NCI-H69 (cell line): ENCODE measurements at places on chromosomes 4 and X.

DNA sequence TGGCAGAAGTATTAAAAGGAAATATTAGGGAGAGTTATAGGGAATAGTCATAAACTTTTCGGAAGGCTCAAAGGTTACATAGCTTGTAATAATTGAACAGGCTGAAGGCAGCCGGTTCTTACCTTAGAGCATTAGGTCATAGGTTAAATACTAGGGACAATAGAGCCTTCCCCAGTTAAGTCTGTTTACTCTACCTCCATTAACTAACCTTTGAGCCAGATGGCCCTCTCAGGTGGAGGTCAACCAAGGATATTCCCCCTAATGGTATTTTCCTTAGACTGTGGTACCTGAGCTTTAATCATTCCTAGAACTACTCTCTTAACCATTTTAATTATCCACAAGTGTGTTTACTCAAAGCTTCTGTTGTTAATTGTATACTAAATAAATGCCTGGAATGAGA lies 920.9 kb upstream of the PABPC4L start:
- DNase-seq: peak; percentile 47

- DNase-seq: peak; percentile 54
These were observed 3.7 kb downstream of the GPRIN3 start for GRCh38 chr4:89303814-89304388.

DNA sequence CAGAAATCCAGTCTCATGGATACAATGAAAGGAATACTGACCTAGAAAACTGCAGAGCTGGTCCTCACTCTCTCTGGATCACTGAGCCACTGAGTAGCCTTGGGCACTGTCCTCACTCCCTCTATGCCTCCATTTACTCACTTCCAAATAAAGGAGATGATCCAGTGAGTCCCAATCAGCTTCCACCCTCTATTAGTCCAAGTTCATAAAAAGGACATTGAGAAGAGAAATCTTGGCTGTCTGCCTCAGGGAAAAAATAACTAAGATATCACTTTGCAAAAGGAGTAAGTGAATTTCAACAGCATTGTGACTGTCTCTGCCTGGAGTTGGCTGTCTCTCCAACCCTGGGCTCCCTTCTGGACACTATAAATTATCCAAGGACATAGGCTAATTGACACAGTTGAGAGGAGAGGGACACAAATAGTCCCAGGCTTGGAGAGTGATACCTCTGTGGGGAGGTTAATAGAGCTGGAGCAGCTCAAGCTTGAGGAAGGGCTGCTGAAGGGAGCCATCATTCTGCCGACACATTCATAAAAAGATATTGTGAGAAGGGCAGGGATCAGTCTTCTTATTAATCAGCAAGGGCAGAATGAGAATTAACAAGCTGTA lies 572.3 kb downstream of the RAB28 start:
- DNase-seq: no peak

- peak; percentile 48 for DNase-seq
These were observed 968 bp downstream of the GPRIN3 start for GRCh38 chr4:89306486-89307177.

- DNase-seq: peak; percentile 13
These were observed 417.2 kb downstream of the TRAM1L1 start for GRCh38 chr4:116668190-116668589.

DNA sequence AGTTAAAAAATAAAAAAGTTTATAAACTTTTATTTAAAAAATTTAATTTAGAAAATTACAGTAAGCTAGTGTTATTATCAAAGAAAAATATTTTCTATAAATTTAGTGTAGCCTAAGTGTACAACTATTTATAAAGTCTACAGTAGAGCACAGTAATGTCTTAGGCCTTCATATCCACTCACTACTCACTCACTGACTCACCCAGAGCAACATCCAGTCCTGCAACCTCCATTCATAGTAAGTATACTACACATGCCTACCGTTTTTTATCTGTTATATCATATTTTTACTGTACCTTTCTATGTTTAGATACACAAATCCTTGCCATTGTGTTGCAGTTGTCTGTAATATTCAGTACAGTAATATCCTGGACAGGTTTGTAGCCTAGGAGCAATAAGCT lies 129.0 kb upstream of the FAM47B start:
- DNase-seq: no peak

GRCh38 chr4:74618166-74618565 lies 173.2 kb downstream of the AREG start:
- no peak for DNase-seq

DNA sequence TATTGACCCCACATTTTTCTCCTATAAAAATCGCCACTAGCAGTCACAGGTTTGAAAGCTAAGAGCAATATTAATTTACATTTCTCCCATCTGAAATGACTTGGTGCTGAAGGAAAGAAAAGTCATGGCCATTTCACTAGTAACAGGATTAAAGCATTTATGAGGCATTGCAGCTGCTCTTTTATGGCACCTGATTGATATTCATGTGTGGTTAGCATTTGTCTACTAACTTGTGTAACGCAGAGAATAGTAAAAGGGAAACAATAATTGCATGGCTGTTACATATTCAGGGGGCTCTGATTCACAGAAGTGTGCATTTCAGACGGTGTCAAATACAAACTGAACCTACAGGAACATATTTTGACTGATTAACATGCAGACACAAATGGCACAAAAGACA lies 5.2 kb downstream of the PCDH19 start:
- DNase-seq: no peak

GRCh38 chr4:126740687-126741086 lies 892.1 kb upstream of the INTU start:
- no peak for DNase-seq

- DNase-seq: no peak
These were observed 114.3 kb downstream of the GABRB1 start for GRCh38 chr4:47145630-47146029.

GRCh38 chr4:68905939-68906779 lies 45.4 kb downstream of the UGT2A3 start:
- no peak for DNase-seq

GRCh38 chr4:114026447-114026846 lies 47.0 kb upstream of the ARSJ start:
- peak; percentile 87 for DNase-seq

- DNase-seq: peak; percentile 59
These were observed 177.3 kb downstream of the PABPC4L start for GRCh38 chr4:134024251-134024650.

GRCh38 chr4:169200361-169201030 lies 70.3 kb downstream of the SH3RF1 start:
- DNase-seq: no peak

DNA sequence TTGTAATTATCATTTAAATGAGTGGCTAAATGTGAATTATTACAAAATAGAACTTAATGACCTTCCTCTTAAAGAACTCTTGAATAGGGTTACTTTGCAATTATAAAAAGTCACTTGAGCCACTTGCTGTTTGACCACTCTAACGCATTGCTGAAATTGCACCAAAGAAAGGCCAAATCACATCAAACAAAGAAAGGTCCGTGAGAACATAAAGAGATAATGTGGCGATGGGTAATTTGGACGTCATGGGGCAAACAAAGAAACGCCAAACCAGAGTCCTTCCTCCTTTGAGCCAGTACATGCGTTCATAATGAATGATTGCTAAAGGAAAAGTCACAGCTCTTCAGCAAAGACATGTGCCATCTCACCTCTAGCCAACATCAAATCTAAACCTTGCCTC lies 229.8 kb upstream of the STS start:
- DNase-seq: peak; percentile 83

GRCh38 chrX:22300130-22300529 lies 27.4 kb downstream of the CBLL2 start:
- DNase-seq: peak; percentile 68

DNA sequence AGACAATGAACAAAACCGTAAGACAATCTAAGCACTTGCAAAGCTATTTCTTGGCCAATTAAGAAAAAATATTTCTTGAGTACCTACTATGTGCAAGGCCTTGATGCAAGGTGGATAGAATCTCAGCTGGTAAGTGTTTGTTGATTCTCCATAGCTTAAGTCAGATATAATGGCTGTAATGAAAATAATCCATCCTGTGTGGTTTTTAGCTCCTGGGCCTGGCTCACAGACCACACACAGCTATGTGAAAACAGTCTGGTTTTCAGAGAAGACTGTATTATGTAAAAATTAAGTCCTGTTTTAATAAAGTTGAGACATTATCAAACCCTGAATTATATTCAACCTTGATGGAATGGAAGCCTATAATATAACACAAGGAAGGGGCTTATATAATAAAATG lies 7.8 kb upstream of the DDIT4L start:
- DNase-seq: no peak

- DNase-seq: no peak
These were observed 388.0 kb downstream of the SPRY1 start for GRCh38 chr4:123784626-123785025.

- DNase-seq: no peak
These were observed 12.4 kb downstream of the UBE2K start for GRCh38 chr4:39710098-39710896.

- DNase-seq: no peak
These were observed 61.3 kb downstream of the CLNK start for GRCh38 chr4:10623241-10623640.

GRCh38 chr4:23212558-23212957 lies 519.8 kb downstream of the GBA3 start:
- DNase-seq: no peak

GRCh38 chr4:119675391-119675790 lies 46.8 kb upstream of the PDE5A start:
- DNase-seq: no peak

DNA sequence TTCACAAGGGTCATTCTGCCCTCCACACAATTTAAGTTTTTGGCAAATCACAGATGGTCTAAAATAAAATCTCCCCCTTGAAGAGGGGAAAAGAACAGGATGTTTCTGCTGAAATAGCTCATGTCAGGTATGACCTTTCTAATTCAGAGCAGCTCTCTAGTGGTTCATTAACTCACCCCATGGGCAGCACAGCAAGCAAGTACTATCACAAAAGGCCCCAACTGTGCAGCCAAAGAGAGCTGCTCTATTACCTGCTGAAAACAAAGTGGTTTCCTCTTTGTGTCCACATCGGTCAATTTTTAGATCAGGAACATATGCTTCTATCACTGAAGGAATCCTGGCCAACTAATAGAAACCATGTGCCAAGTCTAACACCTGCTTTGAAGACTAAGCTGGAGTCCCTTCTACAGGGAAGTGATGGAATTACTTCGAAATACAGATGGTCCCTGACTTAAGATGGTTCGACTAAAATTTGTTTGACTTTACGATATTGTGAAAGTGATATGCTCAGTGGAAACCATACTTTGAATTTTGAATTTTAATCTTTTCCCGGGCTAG lies 164.3 kb downstream of the ENOX2 start:
- DNase-seq: peak; percentile 84

- peak; percentile 69 for DNase-seq
These were observed 14.0 kb upstream of the PITX2 start for GRCh38 chr4:110636680-110637407.

DNA sequence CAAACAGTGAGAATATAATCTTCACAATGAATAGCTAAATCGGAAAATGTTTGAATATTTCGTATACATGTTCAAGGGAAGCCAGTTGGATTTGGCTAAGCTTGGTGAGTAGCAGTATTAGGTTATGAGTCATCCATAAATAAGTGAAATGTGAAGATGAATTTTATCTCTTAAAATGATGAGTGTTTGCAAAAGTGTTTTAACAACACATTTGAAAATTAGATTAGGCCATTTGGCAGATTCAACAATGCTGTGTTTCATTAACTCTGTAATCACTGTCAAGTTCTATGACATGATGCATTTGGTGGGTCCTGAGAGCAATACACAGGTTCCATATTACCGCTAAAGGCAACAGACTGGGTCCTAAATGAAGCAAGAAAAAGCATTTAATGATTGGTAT lies 301.9 kb upstream of the PRPS2 start:
- DNase-seq: no peak

DNA sequence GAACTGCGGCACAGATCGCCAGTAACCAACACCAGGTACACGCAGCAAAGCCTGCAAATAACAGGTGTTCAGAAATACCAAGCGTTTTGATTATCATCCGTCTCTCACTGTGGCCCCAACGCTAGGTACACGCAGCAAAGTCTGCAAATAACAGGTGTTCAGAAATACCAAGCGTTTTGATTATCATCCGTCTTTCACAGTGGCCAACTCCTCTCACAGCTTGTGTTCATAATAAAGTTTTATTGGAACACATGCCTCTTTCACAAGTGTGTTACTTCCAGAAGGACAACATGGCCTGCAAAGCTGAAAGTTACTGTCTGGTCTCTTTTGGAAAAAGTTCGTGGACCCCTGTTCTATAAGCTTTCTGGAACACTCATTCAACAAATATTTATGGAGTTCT lies 153.1 kb downstream of the AFAP1 start:
- no peak for DNase-seq

GRCh38 chr4:162457071-162457865 lies 293.5 kb upstream of the FSTL5 start:
- no peak for DNase-seq

- no peak for DNase-seq
These were observed 155.7 kb downstream of the CDS1 start for GRCh38 chr4:84738622-84739021.

- peak; percentile 79 for DNase-seq
These were observed 1.1 kb downstream of the PJA1 start for GRCh38 chrX:69163936-69164741.

GRCh38 chr4:179871726-179872125 lies 2371.5 kb upstream of the TENM3 start:
- DNase-seq: peak; percentile 20

GRCh38 chrX:128616933-128617332 lies 564.7 kb upstream of the ACTRT1 start:
- no peak for DNase-seq

- peak; percentile 84 for DNase-seq
These were observed 95.7 kb downstream of the DCLK2 start for GRCh38 chr4:150173982-150174398.

DNA sequence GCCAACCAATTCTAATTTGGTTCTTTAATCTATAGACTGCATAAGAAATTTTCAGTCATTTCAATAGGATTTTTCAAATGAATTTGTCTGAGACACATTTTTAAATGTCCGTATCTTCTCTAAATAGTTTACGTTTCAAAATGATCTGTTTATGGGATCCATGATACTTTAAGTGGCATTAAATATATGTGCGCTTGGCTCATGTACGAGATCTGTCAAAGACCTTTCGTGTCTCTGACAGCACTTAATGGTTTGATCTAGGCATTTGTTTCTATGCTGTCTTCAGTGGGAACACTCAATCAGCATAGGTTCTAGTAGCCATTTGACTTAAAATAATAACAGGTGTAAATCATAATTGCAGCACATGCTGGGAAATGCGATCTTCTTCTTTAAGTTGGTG lies 731.0 kb downstream of the CENPC start:
- DNase-seq: no peak

DNA sequence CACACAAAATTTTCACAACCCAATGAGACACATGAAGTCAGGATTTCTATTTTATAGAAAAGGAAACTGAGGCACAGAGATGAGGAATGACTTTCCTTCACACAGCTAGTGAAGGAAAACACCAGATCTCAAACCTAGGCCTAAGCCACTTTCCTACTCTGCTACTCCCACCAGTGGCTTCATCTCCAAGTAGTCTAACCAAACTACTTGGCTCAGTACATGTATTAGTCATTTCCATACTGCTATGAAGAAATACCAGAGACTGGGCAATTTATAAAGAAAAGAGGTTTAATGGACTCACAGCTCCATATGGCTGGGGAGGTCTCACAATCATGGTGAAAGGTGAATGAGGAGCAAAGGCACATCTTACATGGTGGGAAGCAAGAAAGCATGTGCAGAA lies 196.6 kb downstream of the EVC2 start:
- DNase-seq: no peak
